ENCODE measurements at places on chromosomes 16 and 17. TPM values are rescaled to one million over a fixed set of nuclear protein-coding genes. Genes with fewer than 3 reads are reported as not detected.

DNA sequence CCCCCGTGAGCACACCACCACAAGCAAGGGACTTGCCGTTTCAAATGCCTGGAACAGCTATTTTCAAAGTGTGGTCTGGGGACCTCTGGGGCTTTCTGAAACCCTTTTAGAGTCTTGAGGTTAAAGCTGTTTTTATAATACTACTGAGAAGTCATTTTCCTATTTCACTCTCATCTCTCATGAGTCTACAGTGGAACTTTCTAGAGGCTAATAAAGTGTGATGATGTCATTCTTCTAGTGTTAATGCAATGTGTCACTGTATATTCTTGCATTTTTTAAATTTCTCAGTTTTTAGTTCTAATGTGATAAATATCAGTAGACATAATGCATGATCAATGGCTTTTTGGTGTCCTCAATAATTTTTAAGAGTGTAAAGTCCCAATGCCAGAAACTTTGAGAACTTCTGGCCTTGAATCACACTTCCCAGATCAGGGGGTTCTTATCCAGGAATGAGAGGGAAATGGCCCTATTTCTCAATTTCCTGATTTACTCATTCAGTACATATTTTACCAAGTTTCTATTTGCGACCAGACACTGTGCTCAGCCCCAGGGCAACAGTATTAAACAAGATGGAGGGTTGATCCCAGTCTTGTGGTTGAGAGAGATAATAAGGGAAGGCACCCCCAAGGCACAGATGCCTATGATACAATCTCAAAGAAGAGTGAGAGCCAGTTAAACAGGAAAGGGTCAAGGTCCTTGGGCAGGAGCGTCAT, 444.0 kb downstream of the HS3ST3B1 start:
- peak; percentile 46 for DNase-seq

- no peak for DNase-seq
Measured at GRCh38 chr17:59441464-59442096, 110.1 kb downstream of the YPEL2 start.

- DNase-seq: no peak
Measured at GRCh38 chr17:79433379-79433778, 177.5 kb downstream of the RBFOX3 start.

GRCh38 chr17:77616254-77616731, 342.2 kb upstream of the TNRC6C start:
- DNase-seq: no peak

DNA sequence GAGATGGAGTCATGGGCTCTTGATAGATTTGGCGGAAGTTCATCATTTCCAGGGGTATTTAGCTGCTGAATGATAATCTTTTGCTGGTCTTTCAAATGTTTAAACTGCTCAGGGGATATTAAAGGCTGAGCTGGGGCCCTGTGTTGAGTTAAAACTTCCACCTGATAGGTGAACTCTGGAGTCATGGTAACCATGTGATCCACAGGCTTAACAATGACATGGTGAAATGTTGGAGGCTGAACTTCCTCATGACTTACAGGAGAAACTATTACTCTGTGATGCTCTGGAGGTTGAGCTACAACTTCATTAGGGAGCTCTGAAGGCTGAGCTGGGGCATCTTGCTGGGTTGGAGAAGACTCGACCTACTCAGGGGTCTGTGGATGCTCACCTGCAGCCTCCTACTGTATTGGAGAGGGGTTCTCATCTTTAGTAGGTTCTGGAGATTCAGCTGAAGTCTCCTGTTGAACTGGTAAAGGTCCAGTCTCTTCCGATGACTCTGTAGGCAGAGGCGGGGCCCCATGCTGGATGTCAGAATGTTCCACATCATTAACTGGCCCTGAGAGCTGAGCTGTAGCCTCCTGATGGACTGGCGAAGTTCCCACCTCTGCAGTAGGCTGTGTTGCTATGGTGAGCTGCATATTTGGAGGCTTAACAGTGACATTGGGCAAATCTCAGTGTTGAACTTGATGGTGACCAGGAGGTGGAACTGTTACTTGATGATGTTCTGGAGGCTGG, 24.2 kb downstream of the RDM1 start:
- no peak for DNase-seq

DNA sequence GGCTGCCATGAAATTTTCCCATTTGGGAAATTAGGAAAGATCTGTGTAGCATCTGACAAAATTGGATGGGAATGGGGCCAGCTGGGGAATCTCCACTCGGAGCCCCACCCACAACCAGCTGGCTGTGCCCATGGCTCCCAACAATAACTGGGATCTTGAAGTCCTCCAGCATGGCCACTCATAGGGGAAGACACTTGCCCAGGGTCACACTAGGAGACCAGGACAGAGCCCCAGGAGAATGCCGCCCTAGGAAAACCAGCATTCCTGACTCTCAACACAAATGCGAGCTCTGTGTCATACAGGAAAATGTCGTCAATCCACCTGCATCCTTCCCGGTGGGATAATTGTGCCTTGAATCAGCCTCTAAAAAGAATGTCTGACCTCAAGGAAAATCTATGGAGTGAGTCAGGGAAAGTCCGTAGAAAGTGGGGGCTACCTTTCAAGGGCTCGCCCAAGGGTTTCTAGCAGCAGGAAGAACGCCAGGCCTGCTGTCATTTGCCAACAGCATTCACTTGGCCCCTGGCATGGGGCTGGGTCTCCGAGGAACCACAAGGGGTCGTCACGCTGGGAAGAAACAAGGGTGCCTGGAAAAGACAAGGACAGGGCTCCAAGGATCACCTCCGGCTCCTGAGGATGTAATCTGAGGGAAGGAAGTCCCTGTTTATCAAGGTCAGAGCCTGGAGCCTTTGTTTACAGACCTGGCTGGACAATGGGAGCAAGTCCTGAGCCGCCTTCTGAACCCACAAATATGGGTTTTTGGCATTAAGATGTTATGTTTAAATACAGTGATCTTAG, 15.9 kb downstream of the CDH5 start:
- peak; percentile 92 for DNase-seq

GRCh38 chr17:30228011-30228410, 7.5 kb downstream of the SLC6A4 start:
- no peak for DNase-seq

GRCh38 chr16:85698935-85699558, 10.3 kb upstream of the GINS2 start:
- DNase-seq: no peak

- peak; percentile 27 for DNase-seq
Measured at GRCh38 chr16:75279305-75279704, 27.9 kb upstream of the BCAR1 start.

DNA sequence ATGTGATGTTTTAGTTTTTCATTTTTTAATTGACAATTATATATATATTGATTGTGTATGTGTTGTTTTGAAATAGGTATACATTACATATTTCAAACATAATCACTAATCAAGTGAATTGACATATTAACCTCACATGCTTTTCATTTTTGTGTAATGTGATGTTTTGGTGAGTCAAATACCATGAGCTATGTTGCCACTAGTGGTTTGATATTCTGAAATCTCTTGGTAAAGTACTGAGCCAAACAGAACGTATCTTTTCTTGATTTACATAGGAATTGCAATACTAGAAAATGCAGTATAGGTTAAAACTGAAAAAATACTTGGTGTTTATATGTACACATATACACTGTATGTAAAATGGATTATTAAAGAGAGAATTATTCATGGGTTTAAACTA, 65.2 kb upstream of the SIAH1 start:
- peak; percentile 36 for DNase-seq

- peak; percentile 77 for DNase-seq
Measured at GRCh38 chr17:72726936-72727335, 365.6 kb downstream of the SLC39A11 start.

GRCh38 chr16:31029272-31029671, 4.1 kb upstream of the STX4 start:
- DNase-seq: no peak

- DNase-seq: peak; percentile 69
Measured at GRCh38 chr17:12959441-12959840, 58.4 kb downstream of the ELAC2 start.

DNA sequence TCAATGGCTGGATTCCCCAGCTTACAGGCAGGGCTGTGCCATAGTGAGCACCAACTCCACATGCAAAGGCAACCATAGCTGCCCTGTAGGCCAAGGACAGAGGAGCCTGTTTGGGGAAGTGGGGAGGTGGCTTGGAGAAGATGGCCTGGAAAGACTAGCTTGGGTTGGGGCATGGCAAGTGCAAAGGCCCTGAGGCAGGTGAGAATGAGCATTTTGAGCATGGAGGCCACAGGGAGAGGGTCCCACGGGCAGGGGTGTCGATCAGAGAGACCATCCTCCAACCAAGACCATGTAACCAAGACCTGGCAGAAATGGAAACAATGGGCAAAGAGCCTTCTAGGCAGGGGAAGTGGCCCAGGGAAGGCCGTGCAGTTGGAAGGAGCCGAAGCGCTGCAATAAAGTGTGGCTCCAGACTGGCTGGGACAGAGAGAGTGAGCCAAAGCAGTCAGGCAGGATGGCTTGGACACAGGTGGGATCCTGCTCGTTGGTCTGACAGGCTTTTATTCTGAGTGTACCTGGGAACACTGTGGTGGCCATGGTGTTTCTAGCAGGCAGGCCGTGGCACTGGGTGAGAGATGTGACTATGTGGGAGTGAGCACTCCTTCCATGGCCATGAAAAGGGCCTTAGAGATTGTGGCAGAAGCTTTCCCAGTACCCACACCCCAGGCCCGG, 24.8 kb upstream of the MPRIP start:
- no peak for DNase-seq

GRCh38 chr16:58107709-58108108, 21.5 kb downstream of the CFAP20 start:
- DNase-seq: no peak

The AATK gene
- not detected for total RNA-seq

The TEX14 gene
- total RNA-seq: not detected

The SLC5A10 gene
- total RNA-seq: not detected

The PRAC2 gene
- total RNA-seq: not detected

The SCGB1C2 gene
- not detected for total RNA-seq

The PARD6A gene
- 0.28 TPM for total RNA-seq

The ARHGDIG gene
- 0.36 TPM for total RNA-seq

The SYNGR3 gene
- 1.9 TPM for total RNA-seq
